GM23248 (cell line): ENCODE measurements at places on chromosomes 4 and X. TPM values are rescaled to one million over a fixed set of nuclear protein-coding genes. Genes with fewer than 3 reads are reported as not detected.

Gene ASB9
- total RNA-seq: 0.97 TPM in 1 of 2 replicates, not detected in the other

Gene SLC9A7
- 48.3 and 52.9 TPM in 2 replicates for total RNA-seq

GRCh38 chr4:153652051-153652784 lies 31.9 kb upstream of the TLR2 start:
- peak; percentile 56 for DNase-seq

DNA sequence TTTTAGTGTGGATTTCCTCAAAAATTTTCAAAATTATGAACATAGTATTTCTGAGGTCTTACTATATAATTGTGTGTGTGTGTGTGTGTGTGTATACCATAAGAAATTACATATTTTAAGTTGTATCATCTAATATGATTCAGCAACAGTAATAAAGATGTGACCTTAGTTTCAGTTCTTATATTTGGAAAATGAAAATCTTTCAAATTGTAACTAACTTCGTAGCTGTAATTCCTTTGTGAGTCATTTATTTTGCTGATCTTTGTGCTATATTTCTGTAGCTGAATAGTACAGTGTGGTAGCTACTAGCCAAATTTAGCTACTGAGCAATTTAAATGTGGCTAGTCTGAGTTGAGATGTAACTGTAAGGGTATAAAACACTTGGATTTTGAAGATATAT lies 116.4 kb downstream of the RAP1GDS1 start:
- peak; percentile 63 for DNase-seq

DNA sequence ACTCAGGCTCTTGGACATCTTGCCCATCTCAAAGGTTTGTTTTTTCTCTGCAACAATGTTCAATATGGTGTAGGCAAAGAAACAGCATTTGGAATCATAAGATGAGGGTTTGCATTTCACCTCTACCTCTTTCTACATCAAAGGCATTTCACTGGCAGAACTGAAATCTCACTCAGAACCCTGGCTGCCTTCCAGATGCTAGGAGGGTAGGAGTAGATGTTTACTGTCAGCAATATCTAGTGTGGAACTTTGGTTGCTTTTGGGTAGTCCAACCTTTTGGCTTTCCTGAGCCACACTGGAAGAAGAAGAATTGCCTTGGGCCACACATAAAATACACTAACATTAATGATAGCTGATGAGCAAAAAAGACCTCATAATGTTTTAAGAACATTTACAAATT lies 297.0 kb upstream of the KLF3 start:
- DNase-seq: no peak

GRCh38 chr4:14856062-14856933 lies 146.0 kb upstream of the CPEB2 start:
- peak; percentile 98 for DNase-seq

- no peak for DNase-seq
These were observed 76.5 kb upstream of the PLAC8 start for GRCh38 chr4:83191026-83191425.

DNA sequence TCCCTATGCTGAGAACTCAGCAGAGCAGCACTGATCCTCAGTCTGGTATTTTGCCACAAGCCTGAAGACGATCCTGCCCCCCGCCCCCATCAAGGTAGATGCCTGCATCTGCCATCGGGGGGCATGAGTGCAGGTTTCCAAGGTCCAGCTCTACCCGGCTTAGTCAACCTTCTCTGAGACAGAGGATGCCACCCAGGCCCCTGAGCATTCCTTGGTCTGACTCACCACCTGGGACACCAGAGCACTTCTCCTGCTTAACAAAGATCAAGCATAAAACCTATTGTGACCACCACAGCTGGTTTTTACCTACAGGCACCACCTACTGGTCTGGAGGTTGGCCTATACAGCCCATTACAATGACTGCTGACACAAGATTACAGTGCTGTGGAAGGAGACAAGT lies 1168.1 kb downstream of the PCDH19 start:
- no peak for DNase-seq

GRCh38 chrX:378443-378842 lies 8.3 kb downstream of the PPP2R3B start:
- no peak for DNase-seq

DNA sequence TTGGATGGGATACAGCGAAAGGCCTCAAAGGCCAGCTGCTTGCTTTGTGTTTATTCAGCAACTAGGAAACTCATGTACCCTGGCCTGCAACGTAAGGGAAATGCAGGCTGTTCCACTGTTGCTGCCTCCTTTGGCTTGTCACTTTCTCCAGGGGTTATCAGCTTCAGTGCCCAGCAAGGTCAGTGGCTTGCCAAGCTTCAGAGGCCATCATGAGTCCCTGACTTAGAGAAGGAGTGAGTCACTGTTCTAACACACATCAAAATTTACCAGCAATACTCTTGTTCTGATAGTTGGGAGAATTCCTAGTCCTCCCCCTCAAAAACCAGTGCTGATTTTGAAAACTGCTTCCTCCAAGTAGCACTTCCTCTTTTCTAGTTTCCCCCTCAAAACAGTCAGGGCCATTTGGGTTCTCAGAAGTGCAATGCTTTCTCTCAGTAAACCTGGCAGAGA lies 250.8 kb downstream of the ARHGAP24 start:
- peak; percentile 52 for DNase-seq
